ENCODE measurements at places on chromosomes 5 and 9.
A peak's percentile ranks its signal among the peaks of the same experiment; 100 is the strongest.

- DNase-seq = no peak
These were observed 2.8 kb downstream of the SHC3 start for GRCh38 chr9:89175828-89176261.

DNA sequence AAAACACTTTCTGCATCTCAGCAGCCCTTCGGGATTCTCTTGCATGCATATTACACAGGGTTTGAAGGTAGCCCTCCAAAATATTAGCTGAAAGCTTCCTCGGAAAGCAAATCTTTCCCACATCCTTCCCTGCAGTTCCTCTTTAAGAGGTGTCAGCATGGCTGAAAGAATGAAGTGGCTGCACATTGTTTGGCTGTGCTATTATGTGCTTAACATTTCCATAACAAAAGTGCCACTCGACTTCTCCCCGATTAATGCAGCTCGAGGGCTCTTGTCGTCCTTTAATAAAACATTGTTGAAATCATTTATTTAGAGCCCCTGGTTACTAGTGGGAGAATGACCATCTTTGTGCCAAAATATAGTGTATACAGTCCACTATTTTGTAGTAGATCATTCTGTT is 6.5 kb downstream of the GAS1 start:
- DNase-seq = no peak

DNA sequence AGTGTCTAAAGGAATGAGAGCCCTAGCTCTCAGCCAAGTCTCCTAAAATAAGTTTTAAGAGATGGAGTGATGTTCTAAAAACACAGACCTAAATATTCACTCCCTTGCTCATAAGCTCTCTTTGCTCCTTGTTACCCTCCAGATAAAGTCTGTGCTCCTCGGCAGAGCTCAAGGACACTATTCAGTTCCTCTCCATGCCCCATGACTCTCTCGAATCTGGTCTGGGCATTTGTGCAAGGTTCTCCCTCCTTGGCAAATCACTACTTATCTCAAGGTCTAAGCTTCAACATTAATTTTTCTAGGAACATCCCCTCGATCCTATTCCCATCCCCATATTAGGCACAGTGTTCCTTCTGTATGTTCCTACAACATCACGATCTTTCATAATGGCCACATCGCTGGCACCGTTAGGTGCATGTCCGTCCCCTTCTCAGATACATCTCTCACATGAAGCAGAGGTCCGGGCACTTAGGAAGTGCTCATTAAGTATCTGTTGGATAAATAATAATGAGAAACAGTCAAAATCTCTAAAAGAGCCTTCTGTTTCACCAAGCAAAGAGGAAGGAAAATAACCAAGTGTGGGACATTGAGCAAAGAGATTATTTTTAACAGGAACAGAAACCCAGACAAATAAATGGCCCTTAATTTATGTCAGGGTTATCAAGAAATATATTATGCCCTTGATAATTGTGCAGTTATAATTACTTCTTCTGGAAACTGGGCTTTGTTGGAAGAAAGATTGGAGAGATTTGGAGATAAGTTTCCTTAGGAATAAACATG is 85.9 kb upstream of the HTR4 start:
- no peak for DNase-seq

GRCh38 chr5:131630208-131630962 is 4.6 kb downstream of the RAPGEF6 start:
- DNase-seq = peak; percentile 9

- DNase-seq = peak; percentile 32
These were observed 28.4 kb upstream of the TRIO start for GRCh38 chr5:14114615-14115251.

- no peak for DNase-seq
These were observed 201.5 kb downstream of the DAB2IP start for GRCh38 chr9:121852651-121853616.

DNA sequence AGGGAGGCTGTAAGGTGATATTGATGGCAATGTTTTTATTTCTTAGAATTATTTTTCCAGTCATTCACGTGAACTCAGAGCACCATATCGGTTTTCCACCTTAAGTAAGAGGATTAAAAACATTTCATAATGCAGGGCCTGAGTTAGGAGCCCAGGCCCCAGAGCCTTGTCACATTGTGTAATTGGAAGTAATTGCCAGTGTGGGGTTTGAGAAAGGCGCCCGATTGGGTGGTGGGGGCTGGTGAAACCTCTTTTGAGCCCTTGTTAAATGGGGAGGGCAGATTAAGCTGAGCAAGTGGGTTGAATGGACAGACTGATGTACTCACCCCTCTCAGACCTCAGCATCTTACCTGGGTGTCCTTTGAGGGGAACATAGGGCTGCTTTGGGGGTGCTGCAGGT is 116.7 kb upstream of the PITX1 start:
- DNase-seq = no peak

- no peak for DNase-seq
These were observed 597.1 kb upstream of the KLF4 start for GRCh38 chr9:108086624-108087023.

GRCh38 chr9:101601904-101602765 is 7.4 kb upstream of the PPP3R2 start:
- peak; percentile 57 for DNase-seq

GRCh38 chr5:22572941-22573340 is 280.2 kb downstream of the CDH12 start:
- DNase-seq = no peak

DNA sequence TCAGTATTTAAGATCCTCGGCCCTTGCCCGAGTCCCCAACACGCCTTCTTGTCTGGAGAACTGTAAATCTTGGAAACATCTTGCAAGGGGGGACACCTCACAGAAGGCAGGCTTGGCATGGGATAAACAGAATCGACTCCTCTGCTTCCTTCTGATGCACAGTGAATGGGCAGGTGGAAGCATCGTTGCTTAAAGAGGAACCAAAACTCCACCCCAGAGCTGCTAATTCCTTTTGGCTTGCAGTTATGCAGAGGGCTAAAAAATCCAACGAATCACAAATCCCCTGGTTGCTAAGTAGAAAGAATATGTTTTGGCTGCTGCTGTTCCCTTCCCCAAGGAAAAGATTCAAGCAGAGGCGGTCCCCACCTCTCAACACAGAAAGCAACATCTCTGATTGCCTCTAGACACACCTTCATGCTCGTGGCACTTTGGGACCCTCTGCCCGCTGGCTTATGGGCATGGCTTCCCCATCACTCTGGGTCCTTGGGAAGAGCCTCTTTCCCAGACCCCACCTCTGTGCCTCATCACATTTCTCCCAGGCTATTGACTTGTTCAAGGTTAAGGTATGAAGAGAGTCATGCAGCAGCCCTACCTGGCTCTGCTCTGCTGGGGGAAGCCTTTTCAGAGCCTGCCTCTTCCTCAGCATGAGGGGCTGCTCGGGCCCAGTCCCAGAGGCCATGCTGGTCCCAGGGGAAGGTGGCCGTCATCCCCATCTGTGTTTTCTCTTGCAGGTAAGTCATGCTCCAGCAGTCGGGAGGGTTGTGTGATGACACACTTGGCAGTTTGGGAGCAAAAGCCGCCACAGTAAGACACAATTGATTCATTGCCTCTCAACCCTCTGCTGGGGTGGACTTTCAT is 137.1 kb downstream of the KCNIP1 start:
- no peak for DNase-seq

GRCh38 chr5:127410959-127411358 is 106.5 kb upstream of the PRRC1 start:
- no peak for DNase-seq

- DNase-seq = no peak
These were observed 32.9 kb downstream of the ELL2 start for GRCh38 chr5:95928724-95929253.

GRCh38 chr9:138074516-138074915 is 196.9 kb downstream of the CACNA1B start:
- no peak for DNase-seq

GRCh38 chr5:1541702-1542400 is 18.1 kb upstream of the LPCAT1 start:
- DNase-seq = no peak

DNA sequence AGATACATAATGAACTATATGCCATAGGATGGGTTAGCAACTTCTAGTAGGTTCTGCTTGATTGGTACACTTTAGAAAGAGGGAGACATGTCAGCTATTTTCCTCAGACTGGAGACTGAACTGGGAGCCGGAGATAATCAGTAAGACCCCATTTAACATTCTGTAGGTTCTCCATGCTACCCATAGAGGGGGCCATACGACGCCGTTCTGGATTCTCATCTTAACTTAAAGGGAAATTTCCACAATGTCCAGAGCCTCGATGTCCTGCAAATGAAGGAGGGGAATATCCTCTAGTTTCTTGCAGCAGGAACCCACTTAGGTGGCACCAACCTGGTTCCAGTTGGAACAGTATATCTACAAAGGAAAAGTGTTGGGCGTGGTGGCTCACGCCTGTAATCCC is 22.3 kb upstream of the NPM1 start:
- DNase-seq = no peak

GRCh38 chr5:132474131-132474723 is 16.3 kb downstream of the IRF1 start:
- DNase-seq = no peak

DNA sequence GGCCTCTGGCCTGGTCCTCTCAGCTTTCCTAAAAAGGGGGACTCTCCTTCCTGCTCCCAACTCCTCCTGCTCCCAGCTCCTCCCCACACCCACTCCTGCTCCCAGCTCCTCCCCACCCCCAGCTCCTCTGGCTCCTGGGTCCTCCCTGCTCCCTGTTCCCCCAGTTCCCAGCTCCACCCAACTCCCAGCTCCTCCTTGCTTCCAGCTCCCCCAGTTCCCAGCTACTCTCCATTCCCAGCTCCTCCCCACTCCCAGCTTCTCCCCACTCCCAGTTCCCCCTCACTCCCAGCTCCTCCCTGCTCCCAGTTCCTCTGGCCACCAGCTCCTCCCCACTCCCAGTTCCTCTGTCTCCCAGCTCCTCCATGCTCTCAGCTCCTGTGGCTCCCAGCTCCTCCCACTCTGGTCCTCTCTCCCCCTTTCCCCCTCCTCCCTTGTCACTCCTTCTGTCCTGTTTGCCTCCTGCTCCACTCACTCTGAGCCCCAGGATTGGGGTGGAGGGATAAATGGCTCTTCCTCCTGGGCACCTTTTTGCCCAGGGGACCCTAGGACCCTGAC is 75.7 kb downstream of the KCNT1 start:
- no peak for DNase-seq

DNA sequence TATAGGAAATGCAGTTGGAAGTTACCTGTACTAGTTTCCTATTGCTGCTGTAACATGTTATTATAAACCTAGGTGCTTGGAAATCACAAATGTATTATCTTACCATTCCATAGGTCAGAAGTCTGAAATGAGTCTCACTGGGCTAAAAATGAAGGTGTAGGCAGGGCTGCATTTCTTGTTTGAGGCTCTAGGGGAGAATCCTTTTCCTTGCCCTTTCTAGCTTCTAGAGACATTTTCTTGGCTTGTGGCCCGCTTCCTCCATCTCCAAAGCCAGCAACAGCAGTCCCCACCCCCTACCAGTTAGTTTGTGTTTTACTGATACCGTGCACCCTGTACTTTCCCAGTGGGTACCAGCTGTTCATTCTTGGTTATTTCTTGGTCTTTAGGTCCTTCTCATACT is 153.3 kb downstream of the SLF1 start:
- no peak for DNase-seq

DNA sequence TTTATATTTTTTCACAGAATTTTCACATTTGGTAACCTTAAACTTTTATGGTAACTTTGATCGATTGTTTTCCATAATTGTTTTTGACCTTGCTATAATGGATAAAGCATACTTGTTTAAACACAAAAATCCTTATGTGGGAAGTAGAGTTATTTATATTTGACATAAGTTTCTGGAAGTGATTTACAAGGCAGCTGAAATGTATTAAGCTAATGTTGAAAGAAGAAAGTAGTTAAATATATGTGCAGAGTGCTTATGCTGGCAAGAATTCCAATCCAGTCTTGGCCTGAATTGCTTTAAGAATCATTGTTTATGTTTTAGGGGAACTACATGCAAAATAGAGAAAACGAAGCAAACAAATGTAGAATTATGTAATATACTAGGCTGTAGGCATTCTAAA is 763.6 kb downstream of the TAF11L14 start:
- DNase-seq = no peak

- no peak for DNase-seq
These were observed 304.1 kb upstream of the PANK3 start for GRCh38 chr5:168883281-168883741.

- DNase-seq = no peak
These were observed 21.1 kb downstream of the AQP7 start for GRCh38 chr9:33381231-33381791.

All from NCI-H460 (cell line).